Hematopoietic multipotent progenitor cell treated with erythropoietin and hydrocortisone succinate and interleukin-3 and kit ligand, for 4 days (in vitro differentiated cells): ENCODE measurements at places on chromosomes 4 and X.
A peak's percentile ranks its signal among the peaks of the same experiment; 100 is the strongest.

DNA sequence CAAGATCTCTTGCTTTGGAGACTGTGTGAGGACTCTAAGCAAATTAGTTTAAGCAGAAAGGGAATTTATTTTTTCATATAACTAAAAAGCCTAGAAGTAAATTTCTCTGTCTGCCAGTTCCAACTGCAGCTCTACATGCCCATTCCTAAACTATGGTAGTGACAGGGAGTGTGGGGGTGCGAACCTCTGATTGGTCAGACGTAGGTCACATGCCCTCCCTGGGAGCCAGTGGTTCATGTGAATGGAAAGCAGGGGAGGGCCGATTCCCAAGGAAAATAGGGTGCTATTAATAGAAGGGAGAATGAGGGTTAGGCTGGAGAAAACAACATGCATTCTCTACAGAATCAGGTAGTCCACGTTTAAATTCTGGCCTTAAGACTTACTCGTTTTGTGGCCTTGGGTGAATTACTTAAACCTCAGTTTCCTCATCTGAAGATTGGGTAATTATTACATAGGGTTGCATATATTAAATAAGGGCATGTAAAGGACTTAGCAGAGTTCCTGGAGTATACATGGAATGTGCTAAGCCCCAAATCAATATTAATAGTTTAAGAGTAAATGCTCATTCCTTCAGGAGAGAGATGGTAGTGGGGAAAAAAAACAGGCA, 7.2 kb downstream of the RAB33B start:
- DNase-seq = no peak

GRCh38 chr4:135672202-135672601, 1470.6 kb upstream of the PABPC4L start:
- no peak for DNase-seq

DNA sequence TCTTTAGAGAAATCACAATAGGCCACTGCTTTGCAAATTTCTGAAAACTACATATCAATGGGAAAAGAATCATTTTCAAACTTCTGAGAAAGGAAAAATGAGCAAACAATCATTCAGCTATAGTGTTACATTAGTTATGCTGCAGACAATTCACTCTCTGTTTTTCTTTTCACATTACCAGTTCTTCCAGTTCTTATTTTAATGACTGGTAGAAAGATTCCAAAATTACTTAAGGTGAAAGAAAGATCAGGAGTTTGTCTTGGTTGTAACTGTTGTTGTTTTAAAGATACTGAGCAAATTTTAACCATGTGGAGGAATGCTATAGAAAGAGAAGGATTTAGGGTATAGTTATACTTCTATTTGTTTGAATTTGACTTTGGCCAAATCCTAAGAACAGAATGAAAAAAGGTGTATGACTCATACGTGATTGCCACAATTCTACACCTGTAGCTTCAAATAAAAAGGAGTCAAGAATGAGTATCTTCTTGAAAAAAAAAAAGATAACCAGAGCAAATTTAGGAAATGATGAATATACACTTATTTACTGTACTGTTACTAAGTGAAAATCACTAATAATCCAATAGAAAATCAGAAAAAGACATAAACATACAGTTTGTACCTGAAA, 21.0 kb upstream of the RASGEF1B start:
- no peak for DNase-seq

GRCh38 chrX:311156-312129, 7.2 kb downstream of the GTPBP6 start:
- no peak for DNase-seq

DNA sequence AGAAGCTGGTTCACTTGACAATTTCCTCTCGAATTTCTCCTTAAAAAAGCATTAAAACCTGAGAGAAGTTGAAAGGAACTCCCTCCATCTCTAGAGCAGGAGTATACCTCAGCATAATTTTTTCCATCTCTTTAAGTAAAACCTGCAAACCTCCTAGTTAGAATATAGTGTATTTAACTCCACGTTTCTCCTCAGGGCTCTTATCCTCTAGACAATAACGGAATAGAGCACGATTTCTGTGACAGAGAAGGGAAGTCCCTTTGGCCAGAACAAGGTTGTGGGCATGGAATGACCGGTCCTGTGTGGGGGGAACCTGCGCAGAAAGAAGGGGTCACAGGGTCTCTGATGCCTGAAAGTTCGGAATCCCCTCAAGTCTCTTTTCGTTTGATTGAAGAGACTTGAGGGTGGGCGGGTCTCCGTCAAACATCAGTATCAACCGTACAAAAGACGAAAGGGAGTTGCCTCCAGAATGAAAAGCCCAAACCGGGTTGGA, 697 bp downstream of the ZNF280C start:
- DNase-seq = peak; percentile 14

- peak; percentile 40 for DNase-seq
Observed at GRCh38 chr4:124060261-124060918, 652.1 kb downstream of the ANKRD50 start.

GRCh38 chr4:48968814-48969213, 17.3 kb upstream of the CWH43 start:
- no peak for DNase-seq
